ENCODE measurements at places on chromosomes 3 and 15.

DNA sequence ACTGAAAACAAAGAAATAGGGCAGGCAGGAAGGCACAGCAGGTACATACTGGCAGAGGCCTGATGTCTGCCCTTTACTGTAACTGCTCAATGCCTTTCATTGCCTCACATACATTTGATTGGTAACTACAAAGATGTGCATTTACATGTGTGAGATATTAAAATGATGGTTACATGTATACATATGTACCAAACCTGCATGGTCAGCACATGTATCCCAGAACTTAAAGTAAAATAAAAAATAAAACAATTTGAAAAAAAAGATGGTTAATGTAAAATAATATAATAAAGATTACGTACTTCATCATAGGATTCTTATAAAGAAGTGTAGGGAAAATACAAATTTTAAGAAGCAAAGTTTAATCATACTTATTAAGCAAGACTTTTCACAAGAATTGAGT, 15.1 kb downstream of the SSR3 start:
- no peak for ATAC-seq

GRCh38 chr15:98978153-98978552, 29.4 kb downstream of the PGPEP1L start:
- ATAC-seq, result no peak

DNA sequence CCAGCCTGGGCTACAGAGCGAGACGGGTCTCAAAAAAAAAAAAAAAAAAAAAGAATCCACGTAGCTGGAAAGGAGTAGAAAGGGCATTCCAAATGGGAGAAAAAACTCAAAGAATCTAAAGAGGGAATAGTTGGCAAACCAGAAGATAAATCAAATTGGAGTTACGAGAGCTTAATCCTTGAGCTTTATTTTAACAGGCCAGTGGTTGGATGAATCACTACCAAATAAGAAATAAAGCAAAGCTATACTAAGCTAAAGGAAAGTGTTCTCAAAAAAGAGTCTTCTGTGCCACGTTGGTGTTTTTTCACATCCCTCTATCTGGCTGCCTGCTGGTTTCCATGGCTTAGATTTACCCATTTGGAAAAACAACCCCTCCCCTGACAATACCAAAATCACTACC, 14.0 kb downstream of the VGLL4 start:
- ATAC-seq, result peak; percentile 48

DNA sequence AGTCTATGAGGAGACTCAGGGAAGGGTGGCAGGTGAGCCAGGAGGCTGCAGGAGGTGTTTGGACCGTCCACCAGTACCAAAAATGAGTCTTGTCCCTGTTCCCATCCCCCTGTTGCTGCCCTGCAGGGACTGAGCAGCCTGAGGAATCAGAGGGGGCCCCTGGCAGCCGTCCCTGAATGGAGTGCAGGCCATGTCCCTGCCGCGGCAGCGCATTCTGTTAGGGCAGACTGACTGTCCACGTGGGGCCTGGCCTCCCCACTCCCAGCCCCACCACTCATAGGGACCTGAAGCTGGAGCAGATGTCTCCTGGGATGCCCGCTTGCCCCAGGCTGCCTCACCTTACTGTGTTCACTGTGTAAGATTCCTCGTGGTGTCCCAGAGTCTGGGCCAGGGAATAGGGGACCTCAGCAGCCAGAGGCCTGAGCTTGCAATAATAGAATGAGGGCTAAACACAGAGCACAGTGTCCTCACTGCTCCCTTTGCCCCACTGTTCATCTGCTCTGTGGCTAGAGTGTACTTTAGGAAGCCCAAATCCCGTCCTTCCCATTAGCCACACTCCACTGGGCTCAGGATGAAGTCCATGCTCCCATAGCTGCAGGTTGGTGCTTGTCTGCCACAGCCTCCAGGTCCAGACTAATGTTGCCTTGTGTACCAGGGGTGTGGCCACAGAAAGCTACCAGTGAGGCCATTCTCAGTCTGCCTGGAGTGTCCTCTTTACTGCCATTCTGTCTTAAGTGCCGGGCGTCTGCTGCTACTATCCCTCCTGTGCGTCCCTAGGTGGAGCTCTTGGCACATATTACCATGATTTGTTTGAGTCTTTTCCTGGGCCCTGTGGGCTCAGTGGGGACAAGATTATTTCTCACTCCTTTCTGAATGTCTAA, 63.2 kb downstream of the HCN4 start:
- ATAC-seq, result peak; percentile 94

GRCh38 chr3:141812084-141812483, 48.9 kb downstream of the GRK7 start:
- no peak for ATAC-seq

DNA sequence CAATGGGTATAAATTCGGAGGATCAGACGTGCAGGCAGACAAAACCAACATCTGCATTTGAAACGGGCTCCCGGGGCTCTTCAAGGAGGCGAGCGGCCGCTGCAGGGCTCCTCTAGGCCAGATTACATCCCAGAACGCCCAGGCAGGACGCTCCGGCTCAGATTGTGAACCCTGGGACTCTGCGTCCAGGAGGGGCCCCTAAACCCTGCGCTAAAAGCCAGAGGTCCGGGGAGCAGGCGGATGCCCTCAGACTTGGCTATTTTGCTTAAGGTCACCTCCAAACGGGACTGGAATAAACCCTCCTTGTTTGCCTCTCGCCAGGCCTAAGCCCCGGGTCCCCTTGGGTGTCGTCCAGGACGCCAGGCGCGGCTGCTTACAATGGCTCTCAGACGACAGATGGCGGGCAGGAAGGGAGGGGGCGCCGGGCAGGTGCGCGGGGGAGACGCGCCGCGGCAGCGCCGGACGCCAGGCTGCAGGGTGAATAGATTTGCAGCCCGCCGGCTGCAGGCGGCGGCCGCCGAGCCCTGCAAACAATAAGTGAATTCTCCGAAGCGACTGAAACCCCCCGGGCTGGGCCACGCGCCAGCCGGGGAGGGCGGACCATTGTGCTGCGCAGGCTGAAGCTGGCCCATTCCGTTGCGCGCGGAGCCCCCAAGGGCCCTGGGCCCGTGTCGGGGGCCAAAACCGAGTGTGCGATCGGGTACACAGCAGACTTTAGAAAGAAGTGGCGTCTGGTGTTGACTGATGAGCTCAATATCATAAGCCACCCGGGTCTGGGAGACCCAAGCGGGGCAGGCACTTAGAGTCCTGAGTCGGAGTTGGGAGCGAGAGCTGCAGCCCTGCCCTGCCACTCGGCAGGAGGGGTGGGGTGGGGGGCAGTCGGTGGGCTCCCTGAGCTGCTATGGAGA, 32.3 kb upstream of the AMOTL2 start:
- ATAC-seq, result peak; percentile 68

GRCh38 chr3:66428733-66429132, 72.1 kb downstream of the LRIG1 start:
- peak; percentile 94 for ATAC-seq

DNA sequence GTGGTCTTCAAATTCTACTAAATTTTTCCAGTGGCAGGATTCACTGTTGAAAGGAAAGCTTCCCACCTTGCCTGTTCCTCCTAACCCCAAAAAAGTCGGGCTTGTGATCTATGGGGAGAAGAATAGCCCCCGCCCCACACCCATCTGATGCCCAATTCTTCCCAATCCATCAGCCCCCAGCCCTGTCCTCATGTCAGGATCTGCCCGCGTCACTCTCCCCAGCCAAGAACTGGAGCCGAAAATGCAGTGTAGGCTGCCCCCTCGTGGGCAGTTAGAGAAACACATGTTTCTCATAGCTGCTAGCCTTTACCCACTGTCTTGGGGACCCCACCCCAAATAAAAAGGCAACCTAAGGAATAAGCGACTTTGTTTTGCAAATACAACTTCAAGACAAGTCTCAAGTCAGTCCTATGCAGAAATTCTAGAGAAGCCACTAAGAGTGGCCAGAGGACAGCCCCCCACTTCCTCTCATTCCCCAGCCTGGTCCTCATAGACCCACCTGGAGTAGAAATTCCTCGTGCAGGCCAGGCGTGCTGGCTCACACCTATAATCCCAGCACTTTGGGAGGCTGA, 13.0 kb upstream of the CSK start:
- peak; percentile 66 for ATAC-seq

DNA sequence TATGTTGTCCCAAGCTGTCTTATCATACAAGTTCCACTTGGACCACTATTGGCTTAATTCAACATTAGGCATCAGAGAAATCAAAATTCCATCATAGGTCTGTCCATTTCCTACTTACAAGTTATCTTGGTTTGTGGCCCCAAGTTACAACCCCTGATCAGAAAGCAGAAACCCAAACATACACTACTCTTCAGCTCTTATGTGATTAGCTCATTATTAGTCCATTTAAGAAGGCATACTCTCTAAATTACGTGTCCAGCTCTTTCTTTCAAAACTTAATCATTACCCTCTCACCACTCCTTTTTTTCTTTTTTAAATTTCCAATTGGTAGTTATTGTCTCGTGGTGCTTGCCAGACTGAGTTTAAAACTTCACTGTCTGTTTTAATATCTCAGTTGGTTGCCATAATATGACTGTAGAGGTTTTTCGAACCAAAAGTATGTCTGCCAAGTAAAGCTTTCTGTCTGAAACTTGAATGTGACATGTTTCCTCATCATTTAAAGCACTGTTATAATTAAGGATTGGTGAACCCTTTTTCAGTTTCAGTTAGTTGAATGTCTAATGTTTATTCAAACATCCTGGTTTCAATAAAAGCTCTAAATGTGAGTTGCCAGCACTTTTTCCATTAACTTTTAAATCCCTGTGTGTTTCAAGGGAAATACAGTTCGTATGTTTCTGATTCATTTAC, 150.3 kb downstream of the SAMMSON start:
- no peak for ATAC-seq

DNA sequence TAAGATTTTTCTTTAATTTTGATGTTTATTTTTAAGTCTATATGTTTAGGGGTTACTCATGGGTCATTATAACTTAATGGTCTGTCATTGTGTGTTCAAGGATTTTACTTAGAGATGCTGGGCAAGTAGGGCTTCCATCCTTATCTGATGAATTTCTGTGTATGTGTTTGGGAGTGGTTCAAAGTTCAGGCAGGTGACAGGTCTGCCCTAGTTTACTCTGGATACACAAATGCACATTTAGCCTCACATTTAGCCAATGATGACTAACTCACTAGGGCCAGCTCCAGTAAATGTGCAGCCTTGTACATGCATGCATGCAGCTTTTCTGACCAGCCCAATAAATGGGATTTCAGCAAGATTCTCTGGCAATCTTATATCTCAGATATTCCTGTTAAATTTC, 554.1 kb downstream of the SI start:
- ATAC-seq, result no peak

- peak; percentile 90 for ATAC-seq
Observed at GRCh38 chr3:157122116-157122515, 37.8 kb downstream of the CCNL1 start.

- no peak for ATAC-seq
Observed at GRCh38 chr15:35925275-35926006, 379.5 kb upstream of the DPH6 start.

DNA sequence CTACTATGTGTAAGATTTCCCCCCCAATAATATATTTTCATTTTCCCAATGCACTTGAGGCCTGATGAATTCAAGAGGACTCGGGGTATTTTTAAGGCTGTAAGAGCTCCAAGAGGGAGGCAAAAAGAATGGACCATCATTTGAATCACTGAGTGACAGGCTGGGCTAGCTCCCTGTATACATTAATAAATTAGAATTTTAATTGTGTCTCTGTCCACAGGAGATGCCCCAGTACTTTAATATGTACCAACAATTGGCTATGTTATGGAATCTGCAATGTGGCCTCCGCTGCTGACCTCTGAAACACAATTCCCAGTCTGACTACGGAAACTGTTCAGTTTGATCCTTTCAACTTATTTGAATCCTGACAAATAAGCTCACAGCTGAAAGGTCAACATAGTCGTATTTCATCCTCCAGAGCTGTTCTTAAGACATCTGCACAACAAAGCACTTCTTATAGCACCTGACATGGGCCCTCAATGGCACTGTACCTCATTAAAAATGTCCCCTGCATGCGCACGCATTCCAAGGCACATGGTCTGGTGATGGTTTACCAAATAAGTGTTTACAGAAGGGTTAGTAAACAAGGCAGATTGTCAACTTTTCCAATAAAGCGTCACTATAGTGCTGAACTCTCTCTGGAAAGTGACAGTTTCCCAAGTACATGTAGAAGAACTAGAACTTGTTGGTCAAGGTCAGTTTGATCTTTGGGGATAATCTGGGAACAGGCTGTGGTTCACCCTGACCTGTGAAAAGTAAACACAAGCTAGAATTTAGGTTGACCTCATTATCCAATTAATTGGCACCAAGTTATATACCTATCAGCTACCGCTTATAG, 472.9 kb downstream of the FOXP1 start:
- ATAC-seq, result no peak

DNA sequence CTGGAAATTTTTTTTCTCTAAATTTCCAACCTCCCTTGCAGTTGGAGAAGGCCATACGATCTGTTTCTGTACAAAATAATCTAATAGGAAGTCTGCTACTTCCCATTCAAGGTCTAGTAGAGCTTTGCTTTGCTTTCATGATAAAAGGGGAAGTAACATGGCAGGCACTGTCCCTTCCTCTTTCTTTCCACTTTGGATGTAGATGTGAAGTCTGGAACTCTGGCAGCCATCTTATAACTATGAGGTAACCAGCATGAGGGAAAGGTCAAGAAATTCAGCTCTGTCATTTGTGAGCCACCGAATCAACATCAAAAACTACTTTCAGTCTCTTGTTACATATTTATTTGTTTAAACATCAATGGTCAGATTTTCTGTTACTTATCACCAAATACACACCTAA, 156.3 kb downstream of the MTHFS start:
- ATAC-seq, result no peak

DNA sequence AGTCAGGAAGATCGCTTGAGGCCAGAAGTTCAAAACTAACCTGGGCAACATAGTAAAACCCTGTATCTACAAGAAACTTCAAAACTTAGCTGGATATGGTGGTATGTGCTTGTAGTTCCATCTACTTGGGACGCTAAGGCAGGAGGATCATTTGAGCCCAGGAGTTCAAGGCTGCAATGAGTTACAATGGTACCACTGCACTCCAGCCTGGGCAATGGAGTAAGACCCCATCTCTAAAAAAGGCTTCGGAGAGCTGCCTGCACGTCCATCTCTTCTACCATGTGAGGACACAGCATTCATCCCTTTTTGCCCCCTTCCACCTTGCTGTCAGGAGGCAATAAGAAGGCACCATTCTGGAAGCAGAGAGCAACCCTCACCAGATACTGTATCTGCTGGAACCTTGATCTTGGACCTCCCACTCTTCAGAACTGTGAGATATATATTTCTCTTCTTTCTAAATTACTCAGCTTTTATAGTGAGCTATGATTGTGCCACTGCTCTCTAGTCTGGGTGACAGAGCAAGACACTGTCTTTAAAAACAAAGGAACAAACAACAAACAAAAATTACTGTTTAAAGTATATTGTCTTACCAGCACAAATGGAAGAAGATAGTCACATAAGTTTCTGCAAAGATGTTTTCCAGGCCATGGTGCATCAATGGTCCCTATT, 4.2 kb upstream of the BTLA start:
- no peak for ATAC-seq

GRCh38 chr15:79513940-79514339, 81.8 kb downstream of the MINAR1 start:
- ATAC-seq, result no peak

GRCh38 chr3:56303487-56303886, 164.8 kb downstream of the ERC2 start:
- ATAC-seq, result peak; percentile 89

DNA sequence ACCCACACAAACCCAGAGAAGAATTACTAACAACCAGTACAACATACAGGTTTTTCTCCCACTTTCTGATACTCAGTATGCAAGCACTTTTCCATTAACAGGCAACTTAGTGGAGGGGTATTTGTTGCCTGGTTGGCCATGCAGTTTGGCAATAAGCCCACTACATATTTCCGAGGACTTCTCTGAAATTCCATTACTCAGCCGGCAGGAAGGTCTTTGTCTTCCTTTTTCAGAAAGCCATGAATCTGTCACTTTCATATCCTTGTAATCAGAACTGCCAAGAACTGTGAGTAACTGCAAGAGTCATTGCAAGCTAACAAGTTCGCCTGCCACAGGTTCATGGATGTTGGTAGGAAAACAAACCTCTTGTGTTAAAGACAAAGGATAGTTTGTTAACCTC, 422.3 kb upstream of the ROBO1 start:
- peak; percentile 96 for ATAC-seq
